ENCODE measurements at places on chromosomes 16 and 17.

- DNase-seq = peak; percentile 40
These were observed 35.1 kb downstream of the IGF2BP1 start for GRCh38 chr17:49031965-49032928.

DNA sequence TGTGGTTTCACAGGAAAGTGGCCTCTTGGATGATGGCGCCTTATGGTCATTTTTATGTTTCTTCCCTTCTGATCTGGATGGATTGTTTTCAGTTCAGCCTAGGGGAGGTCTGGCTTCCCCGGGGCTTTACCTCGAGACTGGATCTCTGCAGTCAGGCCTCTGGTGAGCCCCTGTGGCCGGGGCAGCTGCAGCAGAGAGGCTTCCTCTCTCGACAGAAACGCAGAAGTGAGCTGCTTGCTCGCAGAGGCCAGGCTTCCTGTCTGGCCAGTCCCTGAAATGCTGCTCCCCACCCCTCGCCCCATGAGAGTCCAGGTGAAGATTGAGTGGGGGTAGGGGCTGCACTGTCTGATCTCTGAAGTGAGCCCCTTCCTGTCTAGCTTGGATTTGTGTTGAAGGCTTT lies 44.0 kb downstream of the PLCG2 start:
- no peak for DNase-seq

DNA sequence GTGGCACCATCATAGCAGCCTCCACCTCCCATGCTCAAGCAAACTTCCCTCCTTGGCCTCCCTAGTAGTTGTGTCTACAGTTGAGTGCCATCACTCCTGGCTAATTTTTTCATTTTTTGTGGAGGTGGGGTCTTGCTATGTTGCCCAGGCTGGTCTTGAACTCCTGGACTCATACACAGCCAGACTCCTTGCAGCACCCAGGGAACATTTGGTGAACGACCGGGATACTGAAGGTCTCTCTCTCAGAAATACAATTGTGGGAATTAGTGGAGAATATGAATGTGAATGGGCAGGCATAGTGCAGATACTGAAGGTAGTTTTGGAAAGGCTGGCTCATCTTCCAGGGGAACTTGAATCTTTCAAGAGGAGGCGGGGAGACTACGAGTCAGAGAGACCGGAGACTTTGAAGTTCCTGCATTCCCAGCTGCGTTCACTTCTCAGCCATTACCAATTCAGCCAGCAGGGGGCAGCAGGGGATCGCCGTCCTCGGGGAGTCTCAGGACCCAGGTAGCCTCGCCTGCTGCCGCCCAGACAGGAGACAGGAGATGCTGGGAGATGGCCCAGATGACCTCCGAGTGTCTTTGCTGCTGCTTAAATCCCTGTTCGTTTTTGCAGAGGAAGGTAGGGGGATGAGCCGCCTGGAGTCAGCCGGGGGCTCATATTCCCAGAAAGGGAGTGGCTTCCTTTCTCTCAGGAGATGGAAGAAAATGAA lies 68.6 kb downstream of the HAPSTR1 start:
- DNase-seq = no peak

DNA sequence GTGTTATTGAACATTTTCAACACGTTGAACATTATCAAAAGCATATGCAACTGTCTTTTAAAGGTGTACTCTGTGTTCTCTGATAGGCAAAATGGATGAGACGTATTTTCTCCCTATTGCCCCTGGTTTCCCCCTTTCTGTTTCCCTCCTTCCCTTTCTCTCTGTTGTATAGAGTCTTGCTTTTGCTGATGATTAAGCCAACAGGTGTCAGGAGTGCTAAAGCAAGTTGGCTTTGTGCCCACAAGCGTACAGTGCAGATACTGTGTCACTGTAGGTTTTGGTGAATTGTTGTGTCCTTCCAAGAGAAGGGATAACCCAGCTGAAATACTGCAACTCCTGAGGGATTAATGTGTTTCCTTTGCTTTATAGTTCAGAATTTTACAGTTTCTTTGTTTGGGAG lies 74.4 kb downstream of the COX10 start:
- no peak for DNase-seq

GRCh38 chr17:8371786-8372185 lies 4.7 kb downstream of the KRABD2 start:
- DNase-seq = no peak

DNA sequence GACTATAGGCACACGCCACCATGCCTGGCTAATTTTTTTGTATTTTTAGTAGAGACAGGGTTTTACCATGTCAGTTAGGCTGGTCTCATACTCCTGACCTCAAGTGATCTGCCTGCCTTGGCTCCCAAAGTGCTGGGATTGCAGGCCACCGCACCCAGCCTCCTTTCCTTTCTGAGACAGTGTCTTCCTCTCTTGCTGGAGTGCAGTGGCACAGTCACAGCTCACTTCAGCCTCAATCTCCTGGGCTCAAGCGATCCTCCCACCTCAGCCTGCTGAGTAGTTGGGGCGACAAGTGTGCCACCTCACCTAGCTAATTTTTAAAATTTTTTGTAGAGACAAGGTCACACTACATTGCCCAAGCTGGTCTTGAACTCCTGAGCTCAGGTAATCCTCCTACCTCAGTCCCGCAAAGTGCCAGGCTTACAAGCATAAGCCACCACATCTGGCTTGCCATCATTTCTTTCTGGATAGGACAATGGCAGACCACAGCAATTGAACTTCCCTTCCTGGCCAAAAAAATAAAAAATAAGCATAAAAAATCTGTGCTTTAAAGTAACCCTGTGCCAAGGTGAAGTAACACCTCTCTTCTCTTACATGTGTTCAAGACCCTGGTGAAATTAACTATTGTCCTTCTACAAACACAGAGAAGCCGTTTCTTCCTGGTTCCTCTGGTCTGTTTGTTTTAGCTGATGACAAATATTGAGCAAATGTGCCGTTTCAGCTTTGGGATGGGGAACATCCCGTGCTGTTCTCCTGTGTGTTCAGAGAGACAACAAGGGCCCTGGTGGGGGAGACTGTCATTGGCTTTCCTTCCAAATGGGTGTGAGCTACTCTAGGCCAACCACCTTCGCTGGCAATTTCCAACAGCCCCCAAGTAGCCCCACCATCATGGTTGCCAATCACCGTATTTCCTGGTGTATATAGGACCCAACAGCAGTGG lies 60.2 kb downstream of the EMP2 start:
- DNase-seq = no peak

GRCh38 chr17:74267987-74268499 lies 6.0 kb upstream of the DNAI2 start:
- no peak for DNase-seq

DNA sequence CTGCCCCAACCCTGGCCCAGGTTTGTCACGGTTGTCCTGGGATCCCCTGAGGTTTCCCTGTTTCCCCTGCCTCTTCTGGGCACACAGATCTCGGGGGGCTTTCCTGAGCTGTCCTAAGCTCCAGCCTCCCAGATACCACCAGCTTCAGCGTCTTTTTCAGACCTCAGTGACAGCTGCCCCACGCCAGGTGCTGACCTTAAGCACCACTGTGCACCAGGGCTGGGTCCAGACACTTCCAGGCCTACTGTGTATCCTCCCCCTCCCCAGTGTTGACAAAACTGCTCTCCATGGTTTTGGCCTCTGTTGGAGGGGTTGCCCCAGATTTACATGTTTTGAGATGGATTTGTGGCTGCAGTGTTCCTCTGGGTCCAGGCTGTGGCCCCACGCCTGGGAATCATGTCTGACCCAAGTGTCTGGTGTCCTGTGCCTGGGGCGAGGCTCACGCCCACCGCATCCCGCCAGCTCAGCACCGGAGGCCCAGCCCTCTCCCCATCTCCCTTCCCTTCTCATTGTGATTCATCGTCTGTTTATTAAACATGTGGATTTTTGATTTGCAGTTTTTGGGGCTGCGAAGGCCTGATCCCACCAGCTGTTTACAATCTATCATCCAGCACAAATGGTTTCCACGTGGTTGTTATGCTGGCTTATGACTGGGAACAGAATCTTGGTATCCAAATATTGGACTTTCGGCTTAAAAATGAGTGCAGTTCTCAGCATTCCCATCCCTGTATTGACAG lies 82.1 kb downstream of the METRNL start:
- no peak for DNase-seq

DNA sequence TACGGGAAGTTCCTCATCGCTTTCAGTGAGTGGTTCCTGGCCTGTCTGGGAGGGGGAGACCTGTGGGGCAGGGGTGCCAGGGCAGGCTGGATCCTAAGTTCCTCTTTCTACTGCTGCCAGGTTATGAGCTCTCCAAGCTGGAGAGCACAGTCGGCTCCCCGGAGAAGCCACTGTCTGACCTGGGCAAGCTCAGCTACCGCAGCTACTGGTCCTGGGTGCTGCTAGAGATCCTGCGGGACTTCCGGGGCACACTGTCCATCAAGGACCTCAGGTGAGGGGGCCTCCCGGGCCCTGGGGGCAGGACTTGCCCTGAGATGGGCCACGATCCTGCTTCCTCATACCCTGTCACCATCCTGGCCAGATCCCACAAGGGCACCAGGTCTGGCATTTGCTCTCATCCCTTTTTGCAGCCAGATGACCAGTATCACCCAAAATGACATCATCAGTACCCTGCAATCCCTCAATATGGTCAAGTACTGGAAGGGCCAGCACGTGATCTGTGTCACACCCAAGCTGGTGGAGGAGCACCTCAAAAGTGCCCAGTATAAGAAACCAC lies 5.1 kb downstream of the PRSS8 start:
- DNase-seq = no peak

- no peak for DNase-seq
These were observed 4.1 kb upstream of the ZNF19 start for GRCh38 chr16:71493213-71493612.

DNA sequence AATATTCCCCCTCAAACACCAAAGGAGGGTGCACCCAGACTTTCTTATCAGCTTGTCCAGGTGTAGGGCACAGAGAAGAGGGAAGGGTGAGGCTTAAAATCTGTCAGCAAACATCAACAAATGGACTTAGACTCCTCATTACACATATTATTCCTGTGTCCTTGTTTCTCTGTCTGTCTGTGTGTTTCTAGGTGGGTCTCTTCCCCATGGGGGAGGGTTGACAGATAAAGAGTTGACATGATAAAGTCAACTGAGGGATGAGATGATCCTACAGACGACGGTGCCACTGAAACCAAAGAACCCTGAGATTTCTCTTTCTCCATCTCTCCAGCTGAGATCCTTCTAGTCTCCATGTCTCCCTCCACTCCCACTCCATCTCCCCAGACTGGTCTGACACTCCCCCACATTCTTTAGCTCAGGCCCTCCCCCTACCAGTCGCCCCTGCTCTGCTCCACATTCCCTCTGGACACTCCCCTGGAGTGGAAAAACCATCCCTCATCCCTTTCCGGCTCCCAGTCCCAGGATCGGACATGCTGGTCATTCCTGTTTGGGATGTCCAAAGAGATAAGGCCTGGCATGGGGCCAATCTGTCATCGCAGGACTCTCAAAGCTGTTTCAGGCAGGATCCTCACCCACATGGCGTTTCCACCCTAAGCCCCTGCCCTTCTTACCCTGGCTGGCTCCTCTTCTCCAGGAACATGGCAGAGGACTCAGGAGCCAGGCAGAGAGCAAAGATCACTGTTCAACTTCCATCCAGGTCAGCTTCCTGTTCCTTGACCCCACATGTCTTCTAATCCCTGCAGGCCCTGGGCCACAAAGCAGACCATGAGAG lies 2.9 kb upstream of the ITGA3 start:
- no peak for DNase-seq

DNA sequence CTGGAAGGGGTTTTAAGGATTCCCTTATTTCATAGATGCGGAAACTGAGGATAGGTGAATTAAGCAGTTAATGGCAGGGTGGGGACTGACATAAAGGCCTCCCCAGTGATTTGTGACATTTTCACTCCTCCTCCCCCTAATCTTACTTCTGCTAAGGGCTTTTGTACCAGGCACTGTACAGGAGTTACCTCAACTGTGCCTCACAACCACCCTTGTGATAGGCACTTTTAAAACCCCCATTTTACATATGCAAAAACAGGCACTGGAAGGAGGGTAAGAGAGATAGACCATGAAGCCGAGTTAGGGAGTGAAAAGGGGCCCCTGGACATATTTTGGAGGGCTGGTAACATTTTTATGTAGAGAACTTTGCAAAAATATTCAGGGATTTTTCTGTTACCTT lies 862 bp upstream of the GDE1 start:
- no peak for DNase-seq

DNA sequence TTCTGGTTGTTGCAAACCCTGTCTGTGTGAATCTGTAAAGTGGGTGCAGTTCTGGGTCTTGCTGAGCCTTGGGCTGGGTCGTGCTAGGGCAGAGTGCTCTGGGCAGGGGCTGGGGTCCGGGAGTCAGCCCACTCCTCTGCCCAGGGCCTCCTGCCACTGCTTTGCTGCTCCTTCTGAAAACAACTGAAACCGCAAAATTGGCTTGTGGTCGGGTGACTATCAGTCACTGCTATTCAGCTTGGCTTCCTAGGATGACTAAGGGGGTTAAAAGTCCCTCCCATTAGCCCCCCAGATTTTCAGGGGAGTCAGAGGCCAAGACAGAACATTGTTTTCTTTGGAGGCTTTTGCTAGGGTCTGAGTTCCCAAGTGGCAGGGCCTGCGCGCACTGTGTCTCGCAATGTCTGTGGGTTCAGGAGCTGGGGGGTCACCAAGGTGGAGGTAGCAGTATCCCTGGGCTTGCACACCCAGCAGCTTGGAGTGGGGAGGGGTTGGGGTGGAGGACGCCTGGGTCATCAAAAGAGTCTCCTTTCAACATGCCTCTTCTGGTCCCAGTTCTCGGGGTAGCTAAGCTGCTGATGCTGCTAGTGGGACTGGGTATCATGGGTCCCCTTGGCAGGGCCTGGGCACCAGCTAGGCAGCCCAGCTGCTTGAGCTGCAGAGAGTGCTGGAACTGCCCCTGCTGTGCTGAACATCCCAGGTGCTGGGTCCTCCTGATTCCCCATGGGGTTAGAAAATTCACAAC lies 13.5 kb upstream of the TBX21 start:
- DNase-seq = no peak
